ENCODE measurements at places on chromosomes 12 and 14.

DNA sequence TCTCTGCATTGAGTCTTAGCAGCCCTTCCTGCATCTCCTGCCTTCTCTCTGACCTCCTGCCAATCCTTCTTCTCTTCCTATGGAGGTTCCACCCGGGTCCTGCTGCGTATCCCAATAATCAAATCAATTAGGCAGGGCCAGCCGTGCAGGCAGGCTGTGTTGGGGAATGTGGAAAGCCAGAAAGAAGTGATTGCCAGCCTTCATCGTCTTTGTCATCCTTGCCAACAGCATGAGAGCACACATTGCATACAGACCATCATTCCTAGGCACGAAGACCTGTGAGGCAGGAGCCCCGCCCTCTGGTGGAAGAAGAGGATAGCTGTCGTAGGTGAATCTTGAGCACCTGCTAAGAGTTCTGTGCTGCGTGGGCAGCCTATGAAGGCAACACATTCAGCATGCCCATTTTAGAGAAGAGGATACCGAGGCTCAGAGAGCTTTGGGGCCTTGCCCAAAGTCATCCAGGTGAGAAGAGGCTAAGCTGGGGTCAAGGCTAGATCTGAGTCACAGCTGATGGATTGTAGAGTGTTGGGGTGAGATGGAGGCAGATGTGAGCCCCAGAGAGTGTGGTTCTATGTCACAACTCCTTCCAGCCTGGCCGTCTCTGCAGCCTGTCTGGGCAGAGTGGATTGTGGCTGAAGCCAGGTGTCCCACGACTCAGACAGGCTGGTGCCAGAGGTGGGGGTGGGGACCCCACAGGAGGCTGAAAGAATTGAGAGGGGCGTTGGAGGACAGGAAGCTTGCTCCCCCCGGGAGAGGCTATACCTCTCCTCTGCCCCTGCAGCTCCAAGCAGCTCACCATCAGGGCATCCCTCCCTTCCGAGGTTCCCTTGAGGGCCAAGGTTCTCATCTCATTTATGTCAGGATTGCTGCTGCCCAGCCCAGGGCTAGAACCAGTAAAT, 12.7 kb downstream of the C14orf132 start:
- DNase-seq = no peak

- no peak for DNase-seq
These were observed 361.2 kb upstream of the PDE3A start for GRCh38 chr12:20006871-20007730.

GRCh38 chr14:89432226-89432625, 15.2 kb upstream of the FOXN3 start:
- DNase-seq = no peak

- no peak for DNase-seq
These were observed 536 bp downstream of the PARPBP start for GRCh38 chr12:102120564-102120873.

DNA sequence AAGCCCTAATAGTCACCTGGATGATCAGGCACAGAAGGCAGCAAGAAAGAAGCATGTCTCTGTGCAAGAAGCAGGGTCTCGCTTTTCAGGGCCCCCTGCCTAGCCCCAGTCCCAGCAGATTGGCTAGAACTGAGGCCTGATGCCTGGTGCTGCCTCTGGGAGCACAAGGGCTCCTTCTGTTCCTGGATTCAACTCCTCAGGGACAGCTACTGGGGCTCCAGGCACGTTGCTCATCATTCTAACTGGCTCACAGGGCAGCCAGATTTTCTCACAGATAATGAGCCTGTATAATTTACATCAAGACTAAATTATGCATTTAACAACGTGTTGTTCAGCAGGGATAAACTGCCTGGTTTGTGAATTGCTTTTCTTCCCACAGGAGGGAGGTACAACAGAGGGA, 106.5 kb upstream of the PLXNC1 start:
- no peak for DNase-seq

- DNase-seq = no peak
These were observed 164.6 kb upstream of the SLC16A7 start for GRCh38 chr12:59431266-59431665.

GRCh38 chr12:91144053-91144452, 32.8 kb upstream of the LUM start:
- no peak for DNase-seq

DNA sequence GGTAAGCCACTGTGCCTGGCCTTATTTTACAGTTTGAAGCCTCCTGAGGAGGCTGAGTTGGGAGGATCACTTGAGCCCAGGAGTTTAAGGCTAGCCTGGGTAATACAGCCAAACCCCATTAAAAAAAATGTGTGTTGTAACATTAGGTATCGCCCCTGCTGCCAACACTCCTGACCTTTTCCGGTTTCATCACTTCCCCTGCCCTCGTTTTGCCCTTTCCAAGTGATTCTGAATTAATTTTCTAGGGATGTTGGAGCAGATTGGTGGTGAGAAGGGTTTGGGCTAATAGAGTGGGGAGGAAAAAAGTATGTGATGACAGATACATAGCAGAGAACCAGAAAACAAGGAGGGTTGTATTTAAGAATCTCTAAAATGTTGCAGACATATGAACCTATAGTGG, 25.6 kb upstream of the C12orf71 start:
- no peak for DNase-seq

- DNase-seq = no peak
These were observed 823 bp upstream of the TSPAN11 start for GRCh38 chr12:30925607-30926242.

DNA sequence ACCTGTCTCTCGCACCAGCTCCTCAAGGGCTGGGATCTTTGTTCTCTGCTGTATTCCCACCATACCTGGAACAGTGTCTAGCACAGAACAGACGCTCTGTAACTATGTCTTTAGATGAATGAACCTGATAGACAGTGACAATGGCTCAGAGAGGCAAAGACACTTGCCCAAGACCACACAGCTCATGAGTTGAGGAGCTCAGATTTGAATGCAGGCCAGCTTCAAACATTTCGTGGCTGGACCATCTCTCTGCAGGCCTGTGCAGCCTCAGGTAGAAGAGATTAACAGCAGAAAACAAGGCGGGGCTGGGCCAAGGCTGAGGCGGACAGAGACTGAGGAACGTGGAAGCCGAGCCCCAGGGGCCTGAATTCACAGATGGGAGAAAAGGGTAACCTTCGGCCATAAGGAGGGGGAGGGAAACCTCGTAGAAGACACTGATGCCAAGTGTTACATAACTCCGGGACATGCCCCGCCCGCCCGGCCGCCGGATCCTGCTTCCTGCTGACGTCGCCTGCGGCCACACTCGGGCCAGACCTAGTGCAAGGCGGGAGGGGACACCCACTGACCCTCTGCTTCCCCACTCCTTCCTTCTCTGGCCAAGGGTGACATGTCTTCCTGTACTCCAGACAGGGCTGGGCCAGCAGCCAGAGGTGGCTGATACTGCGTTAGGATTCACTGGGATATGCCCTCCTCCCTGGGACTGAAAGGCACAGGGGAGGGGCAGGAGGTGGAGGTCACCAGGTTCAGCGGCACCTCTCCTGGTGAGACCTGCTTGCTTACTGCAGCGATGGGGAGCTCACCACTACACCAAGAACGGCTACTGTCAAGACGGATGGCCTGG, 86.8 kb downstream of the RFLNA start:
- DNase-seq = no peak

- peak; percentile 84 for DNase-seq
These were observed 249.5 kb downstream of the APAF1 start for GRCh38 chr12:98894412-98895085.

DNA sequence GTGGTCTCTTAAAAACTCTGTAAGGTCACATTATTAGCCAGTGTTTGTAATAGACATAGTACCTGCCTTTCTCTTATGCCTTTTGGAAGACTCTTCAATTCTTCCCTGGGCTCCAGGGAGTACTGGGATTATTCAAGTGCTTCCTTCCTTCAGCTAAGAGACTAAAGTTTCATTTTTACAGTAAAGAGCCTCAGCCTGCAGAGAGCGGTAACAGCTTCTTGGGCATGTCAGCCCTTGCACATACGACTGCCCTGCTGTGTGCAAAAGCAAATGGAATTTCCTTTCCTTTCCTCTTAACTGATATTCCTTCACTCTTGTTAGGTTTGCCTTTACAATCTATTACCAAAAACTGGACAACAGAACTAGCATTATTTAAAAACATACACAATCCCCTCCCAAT, 32.9 kb upstream of the AMIGO2 start:
- no peak for DNase-seq

DNA sequence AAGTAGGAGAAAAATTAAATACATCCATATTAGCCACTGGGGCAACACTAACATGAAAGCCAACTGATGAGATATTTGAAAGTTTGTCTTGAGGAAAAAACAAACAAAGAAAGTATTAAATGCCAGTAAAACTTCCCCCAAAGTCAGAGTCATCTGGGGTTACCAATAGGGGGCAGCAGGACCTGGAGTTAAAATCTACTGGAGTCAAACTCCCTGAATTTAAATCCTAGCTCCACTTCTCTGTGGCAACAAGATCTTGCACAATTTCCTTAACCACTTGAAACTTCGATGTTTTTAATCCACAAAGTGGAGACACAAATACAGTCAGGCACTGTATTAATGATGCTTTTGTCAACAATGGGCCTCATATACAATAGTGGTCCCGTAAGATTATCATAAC, 14.4 kb downstream of the PLEKHG7 start:
- DNase-seq = no peak

DNA sequence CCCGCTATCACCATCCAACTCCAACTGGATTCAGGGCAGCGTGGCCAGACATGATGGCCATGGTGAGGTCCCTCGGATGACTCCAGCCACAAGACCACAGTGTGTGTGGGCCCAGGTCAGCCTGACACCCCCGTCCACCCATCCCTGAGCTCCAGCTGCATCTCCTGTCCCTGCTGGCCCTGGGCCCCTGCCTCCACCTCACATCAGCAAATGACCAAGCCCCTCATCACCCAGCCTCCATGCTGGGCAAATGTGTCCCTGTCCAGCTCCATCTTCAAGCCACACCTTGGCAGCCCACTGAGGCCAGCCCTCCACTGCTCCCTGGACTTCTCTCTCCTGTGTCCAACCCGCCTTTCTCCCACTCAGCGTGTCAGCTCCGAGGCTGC, 3.2 kb downstream of the GPR132 start:
- DNase-seq = no peak

GRCh38 chr14:52248057-52248456, 19.4 kb upstream of the PTGDR start:
- DNase-seq = no peak

- peak; percentile 64 for DNase-seq
These were observed 5.6 kb downstream of the SIX1 start for GRCh38 chr14:60643463-60644314.

DNA sequence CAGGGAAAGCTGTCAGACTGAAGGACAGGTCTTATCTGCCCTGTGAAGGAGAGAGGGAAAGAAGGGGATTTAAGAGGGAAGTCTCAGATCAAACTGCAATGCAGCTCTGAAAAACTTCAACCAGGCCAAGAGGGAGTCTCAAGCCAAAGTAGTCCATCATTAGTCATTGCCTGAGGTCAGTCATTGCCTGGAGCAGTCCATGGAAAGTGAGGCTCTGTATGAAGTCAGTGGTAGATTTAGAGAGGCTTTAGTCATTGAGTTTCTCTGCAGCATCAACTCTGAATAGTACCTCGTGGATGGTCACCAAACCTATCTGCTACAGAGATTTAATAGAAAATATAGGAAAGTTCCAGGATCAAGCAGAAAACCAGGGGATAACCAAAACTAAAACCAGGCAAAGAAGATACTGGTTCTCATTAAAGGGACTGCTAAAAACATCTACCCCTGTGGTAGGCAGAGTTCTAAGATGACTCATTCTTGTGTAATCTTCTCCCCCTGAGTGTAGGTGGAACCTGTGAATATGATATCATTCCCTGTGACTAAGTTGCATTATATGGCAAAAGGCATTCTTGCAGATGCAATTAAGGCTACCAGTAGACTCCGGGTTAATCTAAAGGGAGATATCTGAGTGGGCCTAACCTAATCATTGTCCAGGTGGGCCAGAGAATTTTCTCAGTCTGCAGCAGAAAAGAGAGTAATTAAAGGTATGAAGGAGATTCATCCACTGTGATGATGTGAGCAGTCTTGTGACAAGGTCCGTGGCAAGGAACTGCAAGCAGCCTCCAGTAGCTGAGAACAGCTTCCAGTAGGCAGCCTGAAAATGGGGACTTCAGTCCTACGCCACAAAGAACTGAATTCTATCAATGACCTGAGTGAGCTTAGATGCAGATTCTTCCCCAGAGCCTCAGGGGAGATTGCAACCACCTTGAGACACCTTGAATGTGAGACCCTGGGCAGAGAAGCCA, 123.1 kb downstream of the GALC start:
- DNase-seq = no peak

- DNase-seq = no peak
These were observed 333.3 kb downstream of the SLC16A7 start for GRCh38 chr12:59929110-59929509.

GRCh38 chr12:115946867-115947695, 330.4 kb downstream of the MED13L start:
- DNase-seq = no peak

- peak; percentile 69 for DNase-seq
These were observed 707 bp downstream of the G2E3 start for GRCh38 chr14:30559638-30560091.

DNA sequence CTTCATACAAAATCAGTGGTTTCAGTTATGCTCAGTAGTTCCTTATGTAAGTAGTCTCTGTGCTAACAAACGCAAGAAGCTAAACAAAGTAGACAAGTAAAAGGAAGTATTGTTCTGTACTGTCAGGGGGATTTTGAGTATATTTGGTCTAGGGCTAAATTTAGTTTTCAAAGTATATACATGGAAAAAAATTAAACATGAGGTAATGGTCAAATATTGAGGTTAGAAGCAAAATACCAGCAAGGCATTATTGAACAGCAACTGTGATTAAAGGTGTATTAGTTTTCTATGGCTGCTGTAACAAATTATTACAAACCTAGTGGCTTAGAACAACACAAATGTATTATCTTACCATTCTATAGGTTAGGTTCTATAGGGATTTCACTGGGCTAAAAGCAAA, 18.8 kb downstream of the GNG2 start:
- DNase-seq = no peak

DNA sequence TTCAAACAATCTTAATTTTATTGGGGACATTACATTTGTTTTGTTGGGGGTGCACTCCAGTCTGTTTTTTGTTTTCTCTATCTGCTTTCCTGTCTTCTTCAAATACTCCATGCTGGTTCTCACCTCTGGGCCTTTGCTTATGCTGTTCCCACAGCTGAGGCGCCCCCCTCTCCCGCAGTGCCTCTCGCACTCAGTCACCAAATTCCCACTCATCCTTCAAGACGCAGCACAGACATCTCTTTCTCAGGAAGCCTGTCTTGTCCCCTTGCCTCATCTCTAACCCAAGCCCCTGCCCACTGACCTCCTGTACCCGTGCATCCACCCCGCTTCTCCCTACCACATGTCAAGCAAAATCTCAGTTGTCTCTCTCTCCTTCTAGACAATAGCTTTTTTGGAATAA, 43.7 kb upstream of the PRMT8 start:
- no peak for DNase-seq

DNA sequence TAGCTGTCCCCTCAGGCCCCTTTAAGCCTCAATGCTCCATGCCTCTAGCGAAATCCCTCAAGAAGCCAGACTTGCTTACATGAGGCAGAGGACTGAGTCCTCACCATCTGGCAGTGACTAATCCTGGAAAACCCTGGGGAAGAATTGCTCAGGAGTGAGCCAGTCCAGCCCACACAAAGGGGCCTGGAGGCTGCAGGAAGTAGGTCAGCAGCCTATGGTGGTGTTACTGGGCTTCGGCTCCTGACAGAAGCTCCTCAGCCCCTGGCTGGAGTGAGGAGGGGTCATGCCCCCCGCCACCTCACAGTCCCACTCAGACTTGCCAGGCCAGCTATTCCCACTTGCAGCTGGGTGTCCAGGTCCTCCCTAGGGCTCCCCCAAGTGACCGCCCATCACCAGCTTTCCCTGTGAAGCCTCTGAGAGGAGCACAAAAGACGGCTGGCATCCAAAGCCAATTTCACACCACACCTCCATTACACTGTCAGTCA, 250.5 kb downstream of the DPF3 start:
- DNase-seq = peak; percentile 73
